Stimulated activated CD8-positive, alpha-beta memory T cell treated with anti-CD3 and anti-CD28 coated beads, Interleukin-15, amount 100 ng/mL, for 4 hours (primary cell): ENCODE measurements at places on chromosomes 12 and 14.

GRCh38 chr14:68604822-68605221, 188.0 kb downstream of the ZFP36L1 start:
- DNase-seq: no peak

DNA sequence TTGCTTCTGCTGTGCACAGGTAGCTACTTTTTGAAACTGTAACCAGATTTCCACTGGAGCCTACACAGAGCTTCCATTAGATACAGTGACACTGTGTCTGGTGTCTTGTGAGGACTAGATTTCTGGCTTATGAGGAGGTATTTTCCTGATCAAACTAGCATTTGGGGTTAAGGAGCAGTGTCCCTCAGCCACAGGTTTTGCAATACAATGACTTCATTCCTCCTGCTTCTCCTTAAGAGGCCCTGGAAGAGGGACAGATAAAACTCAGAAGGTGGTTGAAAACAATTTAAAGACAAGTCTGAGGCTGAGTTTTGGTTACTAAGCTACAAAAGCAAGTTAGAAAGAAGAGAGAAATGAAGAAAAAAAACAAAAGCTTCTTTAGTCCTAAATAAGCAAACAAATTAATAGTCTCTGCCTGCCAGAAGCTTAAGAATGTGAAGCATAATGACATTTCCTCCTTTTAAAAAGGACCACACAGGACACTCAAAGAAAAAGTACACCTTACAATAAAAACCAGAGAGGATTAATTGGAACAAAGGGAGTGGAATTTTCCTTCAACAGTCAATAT, 53.0 kb downstream of the PKP2 start:
- no peak for DNase-seq

- no peak for DNase-seq
These were observed 36.6 kb upstream of the ASPG start for GRCh38 chr14:104048758-104049507.

- no peak for DNase-seq
These were observed 495 bp downstream of the TMEM121 start for GRCh38 chr14:105526776-105527380.

DNA sequence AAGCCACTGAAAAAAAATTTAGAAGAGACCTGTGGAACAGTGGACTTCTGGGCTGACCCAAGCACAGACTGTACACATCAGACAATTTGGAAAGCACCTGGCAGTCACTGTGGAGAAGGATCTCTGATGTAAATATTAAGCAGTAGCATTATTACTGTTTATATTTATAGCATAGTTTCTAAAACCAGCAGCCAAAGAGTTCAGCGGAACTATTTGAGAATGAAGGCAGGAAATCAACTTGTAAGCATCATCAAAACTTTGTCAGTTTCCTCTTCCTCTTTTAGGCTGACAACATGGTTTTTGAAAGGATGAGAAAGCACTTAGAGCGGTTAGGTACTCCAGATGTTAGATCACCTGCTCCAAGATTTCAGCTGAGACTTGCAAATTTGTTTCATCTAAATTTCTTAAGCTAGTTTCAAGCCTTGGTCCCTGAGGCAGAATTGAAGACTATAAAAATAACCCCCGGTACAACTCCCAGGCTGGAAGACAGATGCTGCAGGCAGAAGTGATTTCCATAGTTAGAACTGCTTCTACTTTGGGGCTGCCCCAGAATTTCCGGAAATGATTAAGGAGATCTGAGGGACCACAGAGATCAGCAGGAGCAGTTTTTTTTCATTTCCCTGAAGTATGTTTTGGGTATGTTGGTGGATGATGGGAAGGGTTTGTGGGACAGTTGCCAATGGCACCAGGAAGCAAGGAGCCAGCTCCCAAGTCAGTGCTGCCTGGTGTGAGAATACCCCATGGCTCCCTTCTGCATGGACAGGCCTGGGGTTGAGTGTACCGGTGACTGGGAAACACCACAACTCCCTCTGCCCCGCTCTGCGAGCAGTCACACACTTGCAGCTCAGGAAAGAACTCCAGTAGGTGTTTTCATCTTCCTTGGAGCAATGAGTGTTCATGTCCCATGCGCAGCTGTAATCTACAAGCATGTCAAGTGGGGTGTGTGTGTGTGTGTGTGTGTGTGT, 354.5 kb downstream of the NUAK1 start:
- DNase-seq: no peak

GRCh38 chr12:127396734-127397133, 870.2 kb upstream of the TMEM132C start:
- no peak for DNase-seq

DNA sequence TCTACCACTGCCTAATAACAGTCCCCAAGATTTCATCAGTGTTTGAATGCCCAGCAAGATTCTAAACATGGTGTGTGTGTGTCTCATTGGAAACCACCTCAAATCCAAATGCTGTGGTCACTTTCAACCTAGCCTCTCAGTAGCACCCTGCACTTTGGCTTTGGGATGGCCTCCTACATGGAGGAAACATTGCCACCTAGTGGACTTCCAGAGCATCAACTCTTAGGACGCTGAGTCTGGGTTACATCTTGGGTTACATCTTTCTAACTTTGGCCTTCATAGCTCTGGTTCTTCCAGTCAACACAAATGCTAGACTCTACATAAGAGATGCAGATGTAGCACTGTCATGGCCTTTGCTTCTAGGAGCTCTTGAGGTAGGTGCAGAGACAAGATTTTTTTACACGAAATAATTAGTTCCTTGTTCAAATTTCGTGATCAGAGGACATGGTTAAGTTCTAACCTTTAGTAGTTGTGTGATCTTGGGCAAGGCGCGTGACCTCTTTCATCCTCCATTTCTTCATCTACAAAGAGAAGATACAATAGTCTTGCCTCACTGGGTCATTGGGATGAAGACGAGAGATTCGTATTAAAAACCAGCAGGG, 113.5 kb upstream of the VASH1 start:
- DNase-seq: no peak

DNA sequence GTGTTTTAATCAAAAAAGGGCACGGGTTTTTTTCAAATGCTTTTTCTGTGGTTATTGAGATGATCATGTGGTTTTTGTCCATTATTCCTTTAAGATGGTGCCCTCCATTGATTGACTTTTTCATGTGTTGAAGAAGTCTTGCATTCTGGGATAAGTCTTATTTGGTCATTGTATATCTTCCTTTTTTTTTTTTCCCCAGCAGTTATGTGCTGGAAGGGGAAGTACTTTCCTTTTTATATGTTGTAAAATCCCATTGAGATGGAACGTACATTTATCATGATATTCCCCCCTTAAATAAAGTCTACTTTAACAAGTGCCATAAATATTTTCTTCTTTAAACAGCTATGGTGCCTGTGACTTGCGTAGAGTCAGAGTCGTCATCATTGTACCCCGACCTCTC, 24.8 kb upstream of the MUCL1 start:
- DNase-seq: no peak

- DNase-seq: no peak
These were observed 150.9 kb downstream of the TBX5 start for GRCh38 chr12:114254998-114255397.

DNA sequence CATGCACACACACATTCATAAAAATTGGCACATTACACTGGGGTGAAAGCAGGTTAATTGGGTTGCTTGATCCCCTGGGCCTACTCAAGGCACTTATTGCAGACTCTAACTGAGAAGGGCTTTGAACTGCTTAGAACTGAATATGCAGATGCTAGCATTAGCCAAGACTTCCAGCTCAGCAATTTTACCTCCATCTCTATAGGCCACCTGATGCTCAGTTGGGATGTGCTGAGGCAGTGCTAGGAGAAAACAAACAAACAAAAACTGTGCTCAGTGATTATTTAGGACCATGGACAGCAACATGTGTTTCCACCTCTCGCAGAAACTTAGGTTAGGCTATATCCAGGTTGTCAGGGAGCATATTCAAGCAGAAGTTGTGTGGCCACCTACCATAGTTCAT, 124.8 kb upstream of the WSCD2 start:
- no peak for DNase-seq

- no peak for DNase-seq
These were observed 11.9 kb upstream of the TCL1A start for GRCh38 chr14:95725685-95726336.

- no peak for DNase-seq
These were observed 106.1 kb downstream of the RIMBP2 start for GRCh38 chr12:130609966-130610365.

GRCh38 chr12:94781835-94782234, 131.5 kb upstream of the TMCC3 start:
- DNase-seq: no peak

GRCh38 chr14:95712398-95712797, 1.5 kb downstream of the TCL1A start:
- no peak for DNase-seq

DNA sequence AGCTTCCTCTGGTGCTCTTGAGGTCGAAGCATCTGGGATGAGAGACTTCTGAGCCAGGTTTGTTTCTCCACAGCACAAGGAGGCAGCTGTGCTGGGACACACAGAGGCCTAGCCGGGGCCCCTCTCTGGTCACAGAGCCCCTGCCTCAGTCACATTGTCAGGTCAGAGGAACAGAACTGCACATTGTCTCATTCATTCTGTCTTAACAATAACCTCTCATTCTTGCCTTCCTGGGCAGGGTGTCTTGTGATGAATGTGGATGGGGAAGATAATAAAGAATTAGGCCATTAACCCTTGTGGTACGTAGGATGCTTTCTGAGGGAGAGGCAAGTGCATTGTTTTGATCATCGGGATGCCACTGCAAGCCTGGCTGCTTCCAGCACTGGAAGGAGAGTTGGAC, 29.8 kb downstream of the FNTB start:
- DNase-seq: no peak

DNA sequence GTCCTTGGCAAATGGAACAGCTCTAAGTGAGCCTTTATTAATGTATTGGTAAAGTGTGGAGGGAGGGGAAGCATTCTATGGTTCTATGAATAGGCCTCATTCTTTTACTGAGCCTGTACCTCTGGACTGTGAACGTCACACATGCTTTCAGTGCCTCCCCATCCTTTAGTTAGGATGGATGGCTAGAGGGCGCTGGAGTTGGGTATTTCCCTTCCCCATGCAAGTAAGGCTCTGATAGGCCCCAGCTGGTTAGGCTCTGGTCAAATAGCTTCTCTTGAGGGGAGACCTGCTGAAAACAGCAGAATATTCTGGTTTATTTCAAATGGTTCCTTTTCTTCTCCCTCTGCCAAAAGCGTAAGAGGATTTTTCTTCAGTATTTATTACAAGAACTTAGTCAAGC, 860.9 kb upstream of the MDGA2 start:
- DNase-seq: no peak

DNA sequence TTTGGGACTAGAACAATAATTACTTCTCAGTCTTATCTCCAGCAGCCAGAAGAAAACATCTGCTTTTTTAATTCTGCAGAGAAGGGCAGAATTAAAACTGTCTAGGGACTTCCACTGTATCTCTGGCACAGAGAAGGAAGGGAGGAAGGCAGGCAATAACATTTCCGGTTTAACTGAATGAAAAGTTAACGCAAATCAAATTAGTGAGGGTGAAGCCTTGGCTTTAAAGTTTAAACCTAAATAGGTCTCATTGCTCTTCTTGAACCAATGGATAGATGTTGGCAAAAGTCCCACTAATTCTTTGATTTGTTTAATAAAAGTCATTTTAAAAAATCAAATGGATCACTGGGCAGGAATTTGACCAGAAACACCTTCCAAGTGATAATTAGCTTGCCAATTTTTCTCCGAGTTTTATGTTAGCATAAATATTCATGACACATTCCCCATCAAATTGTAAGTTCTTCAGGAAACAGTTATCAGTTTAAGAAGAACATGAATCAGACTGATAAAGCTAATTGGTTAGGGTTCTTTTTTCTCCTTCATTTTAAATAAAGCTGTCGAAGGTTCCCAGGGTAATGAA, 181.9 kb downstream of the SLC15A5 start:
- no peak for DNase-seq
